Stimulated activated CD4-positive, alpha-beta T cell treated with anti-CD3 and anti-CD28 coated beads, TNF-alpha, amount 100 ng/mL, for 48 hours (primary cell): ENCODE measurements at places on chromosomes 2 and 18.

DNA sequence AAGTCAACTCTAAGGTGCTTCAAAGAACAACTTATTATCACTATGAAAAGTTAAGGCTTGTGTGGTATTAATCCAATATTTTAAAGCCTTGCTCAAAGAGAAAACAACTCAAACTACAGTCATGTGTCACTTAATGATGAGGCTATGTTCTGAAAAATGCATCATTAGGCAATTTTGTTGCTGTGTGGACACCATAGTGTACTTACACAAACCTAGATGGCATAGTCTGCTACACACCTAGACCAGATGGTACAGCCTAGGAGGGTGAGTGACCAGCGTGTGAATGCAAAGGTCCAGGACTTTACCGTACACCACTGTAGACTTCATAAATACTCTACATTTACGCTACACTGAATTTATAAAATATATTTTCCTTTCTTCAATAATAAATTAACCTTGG is 3.0 kb downstream of the MBOAT2 start:
- DNase-seq, result no peak

DNA sequence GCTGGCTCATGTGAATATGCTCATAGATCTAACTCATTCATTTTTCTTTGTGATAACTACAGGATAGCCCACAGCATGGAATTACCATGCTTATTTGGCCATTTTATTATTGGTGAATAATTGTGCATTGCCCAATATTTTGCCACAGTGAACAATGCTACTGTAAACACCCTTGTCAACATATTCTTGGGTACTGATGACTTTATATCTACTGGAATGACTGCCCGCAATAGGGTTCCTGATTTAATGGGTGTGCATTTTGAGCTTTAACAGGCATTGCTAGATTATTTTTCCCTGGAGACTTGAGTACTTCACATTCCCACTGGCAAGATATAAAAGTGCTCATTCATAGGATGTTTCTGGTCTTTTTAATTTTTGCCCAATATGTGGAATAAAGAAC is 42.7 kb upstream of the EVA1A start:
- DNase-seq, result no peak

GRCh38 chr18:3848316-3848715 is 398.3 kb downstream of the TGIF1 start:
- DNase-seq, result no peak

DNA sequence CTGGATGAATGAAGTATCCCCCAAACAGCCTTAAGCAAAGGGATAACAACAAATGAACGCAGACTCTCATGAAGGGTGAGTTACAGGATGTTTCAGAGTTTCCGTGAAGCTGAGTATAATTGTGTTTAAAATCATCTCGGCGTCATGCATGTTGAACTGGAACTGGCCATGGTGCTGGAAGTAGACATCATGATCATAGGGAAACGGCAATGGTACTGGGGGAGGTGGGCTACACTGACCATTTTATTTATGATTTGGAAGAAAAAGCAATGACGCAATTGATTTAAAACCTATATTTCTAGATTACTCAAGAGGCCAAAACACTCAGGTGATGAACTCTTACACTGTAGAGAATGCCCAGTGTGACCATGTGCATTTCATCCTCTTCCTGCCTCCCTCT is 387.9 kb upstream of the MYT1L start:
- DNase-seq, result no peak

- DNase-seq, result no peak
These were observed 275.5 kb downstream of the KCNJ3 start for GRCh38 chr2:154974041-154974440.

DNA sequence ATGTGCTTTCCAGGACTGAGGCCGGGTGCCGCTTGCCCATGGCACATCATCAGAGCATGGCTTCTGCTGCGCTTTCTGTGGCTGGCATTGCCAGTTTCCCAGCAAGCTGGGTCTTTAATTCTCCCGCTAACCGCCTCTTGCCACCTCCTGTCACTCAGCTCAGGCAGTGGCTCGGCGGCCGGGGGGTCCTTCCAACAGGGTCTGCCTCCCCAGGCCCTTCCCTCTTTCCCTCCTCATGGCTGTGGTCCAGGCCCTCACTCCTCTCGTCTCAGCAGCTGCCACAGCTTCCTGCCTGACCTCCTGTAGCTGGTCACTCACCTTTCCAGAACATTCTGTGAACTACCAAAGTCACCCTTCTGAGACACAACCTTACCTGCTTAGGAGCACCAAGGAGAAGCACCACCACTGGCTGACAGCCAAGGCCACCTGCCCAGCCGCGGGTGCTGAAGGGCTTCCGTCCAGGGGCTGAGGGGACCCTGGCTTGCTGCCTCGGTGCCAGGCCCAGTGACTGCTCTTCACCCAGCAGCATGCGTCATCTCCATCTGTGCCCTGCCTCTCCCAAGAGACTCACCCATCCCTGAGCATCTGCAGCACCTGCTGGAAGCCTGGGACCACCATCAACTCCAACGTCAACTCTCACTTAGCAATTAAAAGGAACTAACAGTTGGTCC is 22.6 kb downstream of the CHMP1B start:
- no peak for DNase-seq
